HS-5 (cell line): ENCODE measurements at places on chromosomes 5 and 9.

- no peak for DNase-seq
Observed at GRCh38 chr9:91865041-91865440, 85.0 kb downstream of the ROR2 start.

DNA sequence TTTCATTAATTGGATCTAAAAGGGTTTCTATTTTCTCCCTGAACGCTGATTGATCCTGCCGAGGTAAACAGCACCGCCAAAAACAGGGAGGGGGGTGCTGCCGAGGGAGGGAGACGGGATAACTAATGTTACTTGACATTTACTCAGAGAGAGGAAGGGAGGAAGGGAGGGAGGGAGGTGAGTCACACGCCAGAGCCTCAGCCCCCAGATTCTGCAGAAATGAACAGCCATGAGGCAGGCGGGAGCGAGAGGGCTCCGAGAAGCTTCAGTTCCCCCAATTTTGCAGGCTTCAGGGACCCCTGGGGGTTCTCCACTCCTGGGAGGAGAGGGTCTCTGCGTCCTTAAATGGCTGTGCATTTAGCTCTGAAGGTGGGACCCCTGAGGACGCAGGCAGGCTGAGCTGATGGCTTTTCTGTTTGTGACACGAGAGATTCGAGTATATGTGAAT is 59.1 kb upstream of the IER5L start:
- DNase-seq: peak; percentile 25

DNA sequence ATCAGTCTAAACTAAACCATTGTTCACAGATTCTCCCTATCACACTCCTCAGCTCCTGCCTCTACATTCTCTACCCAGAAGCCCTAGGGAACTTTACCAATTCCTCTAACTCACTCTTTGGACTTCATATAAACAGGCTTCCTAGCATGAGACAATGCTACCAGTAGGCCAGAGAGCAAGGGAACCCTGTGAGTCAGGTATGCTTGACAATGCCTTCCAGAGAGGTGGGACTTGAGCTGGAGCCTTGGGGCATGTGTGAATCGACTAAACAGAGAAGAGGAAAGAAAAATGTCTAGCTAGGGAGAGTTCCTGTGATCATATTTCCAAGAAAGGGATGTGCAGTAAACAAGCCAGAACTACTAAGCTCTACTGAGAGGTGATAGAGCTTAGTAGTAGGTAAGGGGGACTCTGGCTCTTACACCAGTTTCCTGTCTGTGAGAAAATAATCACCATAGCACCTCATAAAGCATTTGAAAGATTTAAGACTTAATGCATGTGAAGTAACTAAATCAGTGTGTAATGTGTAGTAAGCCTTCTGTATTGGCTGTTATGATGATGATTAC is 6.4 kb upstream of the RFK start:
- DNase-seq: no peak

GRCh38 chr9:130149654-130150286 is 22.4 kb upstream of the NCS1 start:
- no peak for DNase-seq

GRCh38 chr9:132753593-132753880 is 83.3 kb downstream of the GTF3C4 start:
- no peak for DNase-seq

GRCh38 chr9:18976709-18977531 is 56.1 kb downstream of the SAXO1 start:
- peak; percentile 85 for DNase-seq

- DNase-seq: no peak
Observed at GRCh38 chr5:42991404-42992087, 48.6 kb downstream of the ANXA2R start.

DNA sequence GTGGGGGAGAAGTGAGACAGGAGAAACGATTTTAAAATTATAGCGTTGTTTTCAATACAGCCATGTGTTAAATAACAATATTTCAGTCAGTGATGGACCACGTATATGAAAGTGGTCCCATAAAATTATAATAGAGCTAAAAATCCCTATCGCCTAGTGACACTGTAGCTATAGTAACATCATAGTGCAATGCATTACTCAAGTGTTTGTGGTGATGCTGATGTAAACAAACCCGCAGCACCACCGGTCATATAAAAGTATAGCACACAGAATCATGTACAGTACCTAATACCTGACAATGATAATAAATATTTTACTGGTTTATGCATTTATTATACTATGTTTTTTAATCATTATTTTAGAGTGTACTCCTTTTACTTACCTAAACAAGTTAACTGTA is 407.4 kb upstream of the SEMA6A start:
- no peak for DNase-seq

DNA sequence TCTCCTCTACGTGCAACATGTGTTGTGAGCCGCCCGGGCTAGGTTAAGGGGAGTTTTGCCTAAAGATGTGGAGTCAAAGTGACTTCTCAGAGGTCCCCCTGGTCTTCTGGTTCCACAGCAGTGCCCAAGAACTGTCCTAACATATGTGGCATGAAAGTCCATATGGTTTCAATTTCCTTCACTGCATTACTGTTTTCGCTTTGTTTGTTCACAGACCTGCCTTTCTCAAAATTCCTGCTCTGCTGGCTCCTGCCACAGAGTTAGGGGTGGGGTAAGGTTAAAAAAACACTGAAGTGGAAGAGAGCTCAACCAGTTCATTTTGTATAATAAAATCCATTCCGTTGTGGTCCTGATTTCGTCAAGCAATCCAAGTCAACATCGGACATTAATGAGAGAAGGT is 289.4 kb downstream of the DMAC1 start:
- no peak for DNase-seq

DNA sequence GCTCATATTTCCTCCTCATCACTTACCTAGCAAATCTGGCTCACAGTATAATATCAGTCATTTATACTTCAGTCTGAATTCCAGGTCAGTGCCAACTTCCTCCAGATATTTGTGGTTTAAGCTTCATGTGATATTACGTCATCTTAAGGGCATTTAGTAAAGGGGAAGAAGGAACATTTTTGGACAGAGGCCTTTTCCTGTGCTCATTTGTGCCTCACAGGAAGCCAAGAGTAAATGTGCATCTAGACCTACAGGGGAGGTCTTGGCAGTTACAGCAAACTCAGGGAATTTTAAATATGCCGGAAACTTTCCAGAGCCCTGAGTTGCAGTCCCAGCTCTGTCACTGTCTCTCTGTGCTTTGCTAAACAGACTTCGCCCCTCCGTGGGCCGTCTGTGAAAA is 12.3 kb upstream of the KCNIP1 start:
- DNase-seq: peak; percentile 85

DNA sequence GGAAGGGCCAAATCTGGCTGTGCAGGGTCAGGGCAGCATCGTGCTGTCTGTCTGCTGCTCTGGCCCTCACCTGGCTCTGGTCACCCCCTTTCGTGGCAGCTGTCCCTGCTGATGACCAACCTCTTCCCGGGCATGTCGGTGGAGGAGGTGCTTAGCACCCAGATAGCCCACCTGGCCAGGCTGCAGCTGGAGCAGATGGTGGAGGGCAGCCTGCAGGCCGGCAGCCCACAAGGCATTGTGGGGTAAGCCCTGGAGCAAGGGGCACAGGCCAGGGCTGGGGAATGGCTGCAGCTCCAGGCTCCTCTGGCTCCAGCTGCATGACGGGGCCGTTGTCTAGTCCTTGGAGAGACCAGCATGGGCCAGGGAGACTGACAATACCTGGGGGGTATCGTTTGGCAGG is 8.2 kb downstream of the TOR2A start:
- DNase-seq: no peak

- no peak for DNase-seq
Observed at GRCh38 chr5:73682176-73682575, 56.2 kb downstream of the ARHGEF28 start.

DNA sequence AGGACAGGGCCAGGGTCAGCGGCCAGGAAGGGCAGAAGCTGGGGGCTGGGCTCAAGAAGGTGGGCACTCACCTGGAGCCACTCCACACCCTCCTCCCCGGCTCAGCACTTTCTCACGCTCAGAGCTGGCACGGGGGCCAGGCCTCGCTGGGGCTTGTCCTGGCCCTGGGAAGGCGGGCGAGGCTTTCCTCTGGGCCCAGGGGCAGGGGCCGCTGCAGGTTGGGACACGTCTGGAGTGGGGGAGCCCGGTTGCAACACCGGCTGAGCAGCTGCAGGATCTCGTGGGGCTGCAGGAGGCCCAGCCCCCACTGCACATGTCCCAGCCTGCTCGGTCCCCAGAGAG is 38.9 kb upstream of the EGFL7 start:
- DNase-seq: no peak

GRCh38 chr5:86861512-86861911 is 243.8 kb downstream of the COX7C start:
- DNase-seq: no peak

GRCh38 chr9:127626752-127627493 is 14.8 kb downstream of the STXBP1 start:
- no peak for DNase-seq

- no peak for DNase-seq
Observed at GRCh38 chr5:154757814-154758406, 2.7 kb downstream of the LARP1 start.

DNA sequence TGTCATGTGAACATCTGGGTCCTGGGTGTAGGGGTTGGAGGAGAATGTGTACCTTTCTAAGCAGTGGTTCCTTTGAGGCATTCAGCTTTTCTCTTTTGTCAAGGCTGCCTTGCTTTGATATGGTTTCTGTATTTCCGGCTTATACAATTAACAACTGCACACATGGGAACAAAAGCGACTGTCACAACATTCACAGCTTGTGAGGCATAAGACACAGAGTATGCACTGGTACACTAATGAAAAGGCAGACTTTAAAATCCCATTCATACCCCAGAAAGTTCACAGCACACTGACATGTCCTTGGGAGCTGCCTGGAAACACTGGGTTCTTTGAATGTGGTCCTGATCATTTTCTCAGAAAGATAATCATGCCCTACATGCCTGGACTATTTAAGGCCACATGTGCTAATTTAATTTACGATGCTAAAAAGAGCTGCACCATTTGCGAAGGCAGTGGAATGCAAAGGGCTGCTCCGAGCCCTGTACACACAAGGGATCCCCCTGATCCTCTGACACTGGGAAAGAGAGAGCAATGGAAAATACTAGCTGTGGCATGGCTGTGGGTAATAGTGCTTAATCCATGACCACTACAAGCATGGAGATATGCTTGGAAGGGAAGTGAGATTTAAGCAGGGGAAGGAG is 131.8 kb downstream of the EFNA5 start:
- DNase-seq: no peak

DNA sequence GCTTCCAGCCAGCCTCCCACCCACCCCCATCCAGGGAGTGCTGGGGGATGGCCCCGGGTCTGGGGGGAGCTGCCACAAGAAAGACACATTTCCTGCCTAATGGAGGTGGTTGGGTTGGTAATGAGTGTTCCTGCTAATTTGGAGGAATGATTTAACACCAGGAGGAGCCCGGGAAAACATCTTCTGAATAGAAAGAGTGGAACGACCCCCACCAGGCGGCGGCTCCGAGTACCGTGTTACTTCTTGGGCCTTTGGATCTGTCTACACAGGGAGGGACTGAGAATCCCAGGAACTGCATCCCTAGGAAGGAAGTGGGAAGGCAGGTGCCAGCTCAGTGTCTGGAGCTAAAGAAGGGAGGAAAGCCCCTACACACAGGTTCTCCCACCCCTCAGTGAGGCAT is 64.6 kb downstream of the TSPAN17 start:
- no peak for DNase-seq

GRCh38 chr5:14685757-14686156 is 21.2 kb downstream of the OTULIN start:
- no peak for DNase-seq

- DNase-seq: no peak
Observed at GRCh38 chr5:80592105-80592504, 22.0 kb upstream of the ANKRD34B start.

- DNase-seq: no peak
Observed at GRCh38 chr9:90698871-90699440, 56.3 kb upstream of the DIRAS2 start.

- no peak for DNase-seq
Observed at GRCh38 chr9:73089304-73089985, 62.2 kb upstream of the ANXA1 start.

DNA sequence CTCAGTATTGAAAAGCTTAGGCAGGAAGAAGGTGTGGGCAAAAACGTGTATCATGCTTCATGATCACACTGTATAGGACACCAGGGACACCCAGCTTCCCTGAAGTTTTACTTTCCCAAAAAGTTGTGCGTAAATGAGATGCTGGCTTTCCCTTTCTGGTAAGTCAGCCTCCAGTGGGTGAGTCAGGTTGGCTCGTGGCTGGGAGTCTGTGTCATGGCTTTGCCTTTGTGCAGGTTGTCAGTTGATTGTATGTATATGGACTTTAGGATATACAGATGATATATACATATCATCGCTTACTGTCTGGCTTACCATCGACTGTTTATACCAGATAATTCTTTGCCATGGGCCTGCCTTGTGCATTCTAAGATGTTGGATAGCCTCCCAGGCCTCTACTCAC is 34.2 kb downstream of the ADRB2 start:
- no peak for DNase-seq
